Globus pallidus (tissue), 1 donor: ENCODE measurements at places on chromosomes 5 and 9.

DNA sequence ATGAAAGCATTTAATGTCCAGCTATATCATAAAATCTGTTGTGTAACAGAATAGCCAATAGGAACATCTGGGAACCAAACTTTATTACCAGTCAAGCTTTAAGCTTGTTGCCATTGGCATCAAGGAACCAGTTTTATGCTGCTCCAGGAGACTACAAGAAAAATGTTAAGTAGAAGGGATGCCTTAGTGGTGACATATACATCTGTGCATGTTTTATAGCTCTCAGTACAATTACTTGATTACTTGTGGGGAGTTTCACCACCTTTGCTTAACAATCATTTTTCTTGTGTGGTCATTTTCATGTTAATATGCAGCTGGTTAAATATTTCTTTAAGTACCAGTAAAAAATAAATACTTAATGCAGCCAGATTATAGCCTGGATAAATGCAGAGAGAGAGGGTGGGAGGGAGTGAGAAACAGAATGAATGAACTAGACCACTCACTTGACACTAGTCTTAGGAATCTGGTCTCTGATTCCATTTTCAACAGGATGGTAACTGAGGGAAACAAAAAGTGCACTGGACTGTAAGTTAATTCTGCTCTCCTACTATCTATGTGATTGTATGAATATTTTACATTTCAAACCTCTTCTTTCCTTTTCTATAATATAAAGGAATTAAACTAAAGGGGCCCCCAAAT, 35.7 kb upstream of the LURAP1L start:
- no peak for DNase-seq

- DNase-seq, result no peak
Measured at GRCh38 chr5:98414938-98415337, 358.5 kb upstream of the RGMB start.

- no peak for DNase-seq
Measured at GRCh38 chr9:21507483-21507790, 25.3 kb upstream of the IFNE start.

DNA sequence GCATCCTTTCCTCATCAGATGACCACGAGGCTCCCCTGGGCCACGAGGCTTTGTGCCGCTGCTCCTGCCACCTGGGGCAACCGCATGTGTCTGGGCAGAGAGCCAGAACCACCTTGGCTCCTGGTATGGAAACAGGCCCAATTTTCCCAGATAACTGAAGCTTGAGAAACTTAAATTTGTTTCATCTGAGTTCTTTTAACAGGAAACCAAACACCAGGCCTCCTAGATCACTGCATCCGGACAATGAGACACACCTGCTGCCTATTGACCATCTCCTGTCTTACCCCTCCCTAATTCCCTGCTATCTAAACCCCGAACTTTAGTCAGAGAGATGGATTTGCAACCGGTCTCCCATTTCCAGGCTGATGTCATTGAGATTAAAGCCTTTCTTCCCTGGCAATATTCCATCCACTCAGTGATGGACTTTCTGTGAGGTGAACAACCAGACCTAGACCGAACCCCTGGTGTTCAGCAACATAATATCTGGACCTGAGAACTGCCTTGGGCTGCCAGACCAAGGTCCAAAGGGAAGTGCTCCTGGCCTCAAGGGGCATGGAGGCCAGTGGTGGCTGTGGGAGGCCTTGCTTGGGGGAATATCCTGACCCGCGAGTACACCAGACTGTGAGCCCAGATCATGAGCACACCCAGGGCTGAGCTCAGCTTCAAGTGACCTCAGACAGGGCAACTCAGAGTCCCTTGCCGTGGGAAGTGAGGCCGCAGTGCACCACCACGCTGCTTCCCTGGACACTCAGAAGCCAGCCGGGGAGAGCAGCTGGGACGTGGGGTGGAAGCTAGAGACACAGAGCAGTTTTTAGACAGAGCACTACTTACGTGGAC, 199.7 kb downstream of the HSPA4 start:
- no peak for DNase-seq

GRCh38 chr9:114223564-114224246, 68.4 kb downstream of the COL27A1 start:
- no peak for DNase-seq

GRCh38 chr9:137320555-137321384, 18.7 kb upstream of the NRARP start:
- no peak for DNase-seq

DNA sequence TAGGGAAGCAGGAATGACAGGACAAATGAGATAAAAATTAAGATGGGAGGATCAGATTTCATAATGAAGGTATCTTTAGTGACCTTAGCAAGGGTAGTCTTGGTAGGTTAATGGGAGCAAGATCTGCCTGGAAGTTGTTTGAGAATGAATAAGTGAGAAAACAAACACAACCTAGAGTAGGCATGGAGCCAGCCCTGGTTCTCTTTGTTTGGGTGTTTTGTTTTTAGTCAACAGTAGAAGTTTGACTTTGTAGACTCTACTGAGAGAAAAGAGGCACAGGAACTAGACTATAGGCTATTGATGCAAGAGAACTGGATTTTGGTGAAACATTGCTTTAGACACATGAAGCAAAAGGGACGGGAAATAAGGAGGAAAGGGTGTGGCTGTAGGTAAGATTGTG, 40.3 kb downstream of the KCNN2 start:
- no peak for DNase-seq

- no peak for DNase-seq
Measured at GRCh38 chr9:134214766-134215419, 50.5 kb upstream of the RNU6ATAC start.

DNA sequence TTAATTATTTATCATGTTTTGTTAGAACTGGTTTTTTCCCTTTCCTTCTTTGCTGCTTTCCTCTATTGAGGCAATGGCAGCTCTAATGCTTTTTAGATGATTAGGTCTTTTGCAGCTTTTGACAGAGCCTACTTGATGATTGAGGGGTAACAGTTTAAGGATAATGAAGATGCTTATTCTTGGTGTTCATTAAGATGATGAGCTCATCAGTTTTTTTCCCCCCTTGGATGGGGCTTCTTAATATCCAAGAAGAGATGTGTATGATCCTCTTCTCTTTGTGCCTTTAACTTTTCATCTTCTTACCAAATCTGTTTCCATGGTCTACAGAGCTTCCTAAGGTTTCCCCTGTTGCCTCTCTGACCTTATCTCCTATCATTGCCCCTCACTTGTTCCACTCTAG, 15.8 kb downstream of the RBM27 start:
- DNase-seq, result no peak

DNA sequence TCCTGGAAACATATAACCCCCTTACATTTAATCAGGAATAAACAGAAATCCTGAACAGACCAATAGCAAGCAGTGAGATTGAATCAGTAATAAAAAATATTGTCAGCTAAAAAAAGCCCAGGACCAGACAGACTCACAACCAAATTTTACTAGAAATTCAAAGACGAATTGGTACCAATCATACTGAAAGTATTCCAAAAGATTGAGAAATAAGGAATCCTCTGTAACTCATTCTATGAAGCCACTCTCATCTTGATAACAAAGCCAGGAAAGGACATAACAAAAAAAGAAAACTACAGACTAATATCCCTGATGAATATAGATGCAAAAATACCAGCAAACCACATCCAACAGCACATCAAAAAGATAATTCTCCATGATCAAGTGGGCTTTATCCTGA, 714.0 kb downstream of the SEMA5A start:
- no peak for DNase-seq

- DNase-seq, result no peak
Measured at GRCh38 chr5:154470947-154471870, 6.8 kb downstream of the HAND1 start.

DNA sequence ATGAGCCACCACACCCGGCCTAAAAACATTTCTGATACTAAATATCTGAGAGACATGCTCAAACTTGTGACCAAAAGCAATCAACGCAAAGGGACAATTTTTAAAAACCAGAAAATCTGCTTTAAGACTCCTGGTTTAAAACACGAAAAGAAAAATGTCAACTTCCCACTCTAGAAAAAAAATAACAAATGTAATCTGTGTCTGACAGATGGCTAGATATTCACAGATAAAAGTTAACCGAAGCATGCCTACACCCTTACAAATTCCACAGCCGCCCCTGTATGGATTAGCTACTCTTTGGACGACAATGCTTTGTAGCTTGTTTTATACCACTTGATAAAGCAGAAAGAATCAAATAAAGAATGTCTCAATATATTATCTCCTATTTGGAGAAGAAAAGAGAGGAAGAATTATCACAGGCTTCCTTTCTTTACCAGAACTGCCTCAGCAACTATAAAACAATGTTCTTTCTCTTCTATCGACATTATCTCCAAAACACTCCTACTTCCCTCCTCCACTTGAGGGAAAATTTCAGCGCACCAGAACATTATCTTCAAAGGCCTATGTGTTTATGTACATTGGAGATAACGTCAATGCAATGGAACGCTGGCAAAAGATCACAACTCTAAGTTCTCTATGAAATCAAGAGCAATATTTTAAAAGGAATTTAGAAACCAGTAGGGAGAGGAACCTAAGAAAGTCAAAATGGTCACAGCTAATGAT, 26.2 kb downstream of the CEMIP2 start:
- DNase-seq, result no peak
